Inflammatory macrophage (primary cell): ENCODE measurements at places on chromosomes 11 and 22.

- no peak for DNase-seq
These were observed 526.7 kb downstream of the NTM start for GRCh38 chr11:131896978-131897615.

DNA sequence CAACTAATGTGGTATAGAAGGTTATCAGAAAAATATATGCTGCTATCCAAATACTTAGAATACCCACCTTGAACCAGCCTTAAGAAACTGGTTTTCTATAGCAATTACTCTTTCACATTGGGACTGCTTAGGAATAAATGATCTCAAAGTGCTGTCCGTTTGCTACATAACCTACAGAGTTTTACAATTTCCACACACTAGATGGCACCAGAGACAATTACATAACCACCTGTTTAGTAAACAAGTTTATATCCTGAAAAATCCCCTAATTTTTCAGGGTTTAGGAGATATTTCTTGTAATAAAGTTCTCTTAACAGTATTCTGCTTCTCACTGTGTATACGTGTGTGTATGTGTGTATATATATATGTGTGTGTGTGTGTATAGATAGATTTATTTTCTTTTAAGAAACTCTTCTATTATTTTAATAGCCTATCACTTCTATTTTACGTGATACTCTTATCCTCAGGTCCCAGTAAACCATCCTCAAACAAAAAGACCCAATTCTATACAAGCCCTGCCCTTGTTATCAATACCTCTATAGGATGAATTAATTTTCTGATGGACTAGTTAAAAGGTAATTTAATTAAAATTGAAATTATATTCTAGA, 6.7 kb upstream of the OR5I1 start:
- peak; percentile 10 for DNase-seq

DNA sequence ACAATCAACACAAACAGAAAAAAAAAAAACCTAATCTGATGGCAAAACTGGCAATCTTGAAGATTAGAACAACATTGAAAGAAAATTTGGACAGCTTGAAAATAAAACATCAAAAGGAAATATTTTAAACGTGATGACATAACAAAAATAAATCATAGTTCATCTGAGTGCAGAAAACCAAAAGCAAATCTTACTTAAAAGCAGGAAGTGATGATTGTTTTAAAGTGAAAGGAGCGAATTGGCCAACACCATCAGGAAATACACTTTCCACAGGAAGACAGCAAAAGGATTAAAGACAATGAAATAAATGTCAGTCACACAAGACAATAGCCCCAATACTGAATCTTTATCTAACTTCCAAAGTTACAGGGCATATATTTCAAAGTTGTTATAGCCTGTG, 696.5 kb upstream of the CHORDC1 start:
- DNase-seq, result no peak

DNA sequence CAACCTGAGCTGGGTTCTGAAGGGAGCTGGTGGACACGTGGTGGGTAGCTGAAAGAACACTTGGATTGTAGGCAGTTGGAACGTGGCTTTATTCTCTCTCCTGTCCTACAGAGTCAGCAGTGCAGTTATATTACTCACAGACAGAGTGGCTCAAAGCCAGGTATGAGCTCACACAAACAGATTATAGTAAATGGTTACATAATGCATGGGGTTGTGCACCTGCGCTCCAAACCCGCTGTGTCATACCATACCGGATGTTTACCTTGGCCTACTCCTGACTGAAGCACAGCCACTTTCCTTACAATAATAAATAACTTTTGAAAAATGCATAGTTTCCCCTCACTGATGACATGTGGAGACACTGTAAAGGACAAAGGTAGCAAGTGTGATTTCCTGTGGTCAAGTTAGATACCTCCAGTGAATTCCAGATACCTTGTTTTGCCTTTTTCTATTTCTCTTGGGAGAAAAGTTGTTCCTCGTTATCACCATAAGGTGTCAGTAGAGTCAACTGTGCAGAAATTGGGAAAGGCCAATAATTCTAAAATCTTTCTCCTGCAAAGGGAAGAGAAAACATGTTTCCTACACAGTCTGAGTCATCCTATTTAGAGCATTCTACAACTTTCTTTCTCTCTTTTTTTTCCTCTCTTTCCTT, 13.5 kb downstream of the MS4A6A start:
- DNase-seq, result peak; percentile 44

DNA sequence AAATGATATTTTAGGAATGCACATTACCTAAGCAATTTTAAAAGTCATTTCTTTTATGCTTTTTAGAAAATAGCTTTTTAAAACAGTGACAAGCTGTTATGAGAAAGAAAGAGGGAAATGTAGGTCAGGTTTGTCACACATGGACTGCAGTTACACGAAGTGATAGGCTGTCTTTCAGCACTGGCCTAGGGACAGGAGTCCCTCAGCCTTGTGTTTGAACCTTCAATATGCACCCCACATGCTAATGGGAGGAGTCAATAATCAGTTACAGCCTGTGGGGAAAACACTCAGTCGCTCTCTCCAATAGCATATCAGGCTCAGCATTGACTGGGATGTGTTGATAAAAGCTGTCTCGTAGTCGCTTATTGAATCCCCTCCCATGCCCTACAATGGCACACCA, 45.8 kb downstream of the DNAJC24 start:
- DNase-seq, result no peak

GRCh38 chr11:112345706-112346105, 85.0 kb upstream of the PLET1 start:
- DNase-seq, result no peak

GRCh38 chr11:25939691-25940090, 392.2 kb upstream of the ANO3 start:
- DNase-seq, result no peak

GRCh38 chr22:33315954-33316353, 257.8 kb upstream of the SYN3 start:
- no peak for DNase-seq

DNA sequence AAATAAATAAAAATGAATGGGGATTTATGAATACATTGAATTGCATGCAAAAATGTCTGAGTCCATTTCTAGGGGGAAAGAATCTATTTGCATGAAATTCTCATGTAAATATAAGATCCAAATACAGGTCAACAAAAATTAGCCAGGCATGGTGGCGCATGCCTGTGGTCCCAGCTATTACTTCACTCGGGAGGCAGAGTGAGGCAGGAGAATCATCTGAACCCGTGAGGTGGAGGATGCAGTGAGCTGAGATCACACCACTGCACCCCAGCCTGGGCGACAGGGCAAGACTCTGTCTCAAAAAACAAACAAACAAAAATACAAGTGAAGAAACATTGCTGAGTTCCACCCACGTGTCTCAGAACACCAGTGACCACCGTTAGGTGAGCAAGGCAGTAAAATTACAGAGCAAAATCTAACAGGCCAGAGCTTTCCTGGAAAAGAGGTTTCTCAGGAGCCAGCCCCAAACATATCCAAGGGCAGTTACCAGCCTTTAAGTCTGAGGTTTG, 17.3 kb downstream of the PACSIN2 start:
- peak; percentile 52 for DNase-seq

DNA sequence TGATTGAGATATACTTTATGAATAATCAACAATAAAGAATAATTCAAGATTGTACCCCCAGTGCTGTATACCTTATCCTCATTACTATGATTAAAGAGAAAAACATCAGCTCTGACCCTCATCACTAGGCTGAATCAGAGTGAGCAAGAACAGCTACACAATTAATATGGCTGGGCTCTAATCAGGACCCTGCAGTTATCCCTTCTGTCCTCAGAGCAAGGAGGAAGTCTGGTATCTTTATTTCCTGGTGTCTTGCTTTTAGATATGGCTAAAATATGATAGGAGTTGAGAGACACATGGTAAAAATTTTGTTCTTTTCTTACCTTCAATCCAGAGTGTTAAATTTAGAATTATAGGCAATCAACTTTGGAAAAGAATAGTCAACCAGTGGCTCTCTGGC, 28.6 kb upstream of the GAB2 start:
- DNase-seq, result no peak

GRCh38 chr22:48692734-48693376, 1134.8 kb downstream of the BRD1 start:
- no peak for DNase-seq

- no peak for DNase-seq
These were observed 8.0 kb downstream of the FADS3 start for GRCh38 chr11:61883327-61883726.

GRCh38 chr11:72981080-72981479, 161.0 kb downstream of the FCHSD2 start:
- DNase-seq, result no peak

DNA sequence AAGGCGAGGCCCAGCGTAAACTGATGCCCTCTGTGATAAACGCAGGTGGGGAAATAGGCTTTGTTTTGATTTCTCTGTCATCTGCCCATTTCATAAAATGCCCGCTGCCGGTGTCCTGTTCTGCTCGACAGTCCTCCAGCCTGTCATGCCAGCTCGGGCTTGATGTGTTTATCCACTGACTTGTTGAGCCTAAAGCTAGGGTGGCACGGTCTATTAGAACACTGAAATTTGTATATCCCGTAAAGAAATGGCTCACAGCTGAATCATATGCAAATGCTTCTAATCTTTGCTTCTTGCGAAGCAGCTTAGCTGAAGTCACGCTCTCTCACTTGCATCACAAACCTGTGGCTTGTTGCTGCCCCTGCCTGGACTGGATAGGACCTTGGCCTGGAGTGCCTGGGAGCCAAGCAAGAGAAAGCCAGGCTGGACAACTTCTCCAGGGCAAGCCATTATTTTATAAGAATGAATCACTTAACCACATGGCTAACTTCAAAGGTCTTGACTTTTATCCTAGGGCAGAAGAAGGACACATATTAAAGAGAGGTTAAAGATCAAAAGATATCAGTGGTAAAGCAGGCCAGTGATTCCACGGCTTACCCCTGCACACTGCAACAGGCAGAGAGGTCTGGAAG, 33.1 kb downstream of the EHF start:
- peak; percentile 85 for DNase-seq

DNA sequence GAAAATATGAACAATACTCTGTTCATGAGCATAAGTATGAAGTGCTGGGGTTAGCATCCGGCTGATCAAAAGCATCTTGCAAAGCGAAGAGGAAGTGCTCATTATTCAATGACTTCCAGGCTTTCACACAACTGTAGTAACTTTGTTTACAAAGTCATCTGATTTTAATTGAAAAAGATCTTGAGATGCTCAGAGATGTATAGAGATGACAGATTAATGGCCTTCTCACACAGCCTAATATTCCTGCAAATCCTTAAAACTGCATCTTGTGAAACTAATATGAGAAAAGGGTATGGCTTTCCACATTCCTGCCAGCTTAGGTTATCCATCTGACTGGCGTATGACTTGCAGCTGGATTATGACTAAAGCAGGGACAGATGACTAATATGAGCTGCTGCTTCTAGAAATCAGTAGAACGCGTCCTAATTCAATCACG, 125.4 kb downstream of the CASP12 start:
- DNase-seq, result no peak

DNA sequence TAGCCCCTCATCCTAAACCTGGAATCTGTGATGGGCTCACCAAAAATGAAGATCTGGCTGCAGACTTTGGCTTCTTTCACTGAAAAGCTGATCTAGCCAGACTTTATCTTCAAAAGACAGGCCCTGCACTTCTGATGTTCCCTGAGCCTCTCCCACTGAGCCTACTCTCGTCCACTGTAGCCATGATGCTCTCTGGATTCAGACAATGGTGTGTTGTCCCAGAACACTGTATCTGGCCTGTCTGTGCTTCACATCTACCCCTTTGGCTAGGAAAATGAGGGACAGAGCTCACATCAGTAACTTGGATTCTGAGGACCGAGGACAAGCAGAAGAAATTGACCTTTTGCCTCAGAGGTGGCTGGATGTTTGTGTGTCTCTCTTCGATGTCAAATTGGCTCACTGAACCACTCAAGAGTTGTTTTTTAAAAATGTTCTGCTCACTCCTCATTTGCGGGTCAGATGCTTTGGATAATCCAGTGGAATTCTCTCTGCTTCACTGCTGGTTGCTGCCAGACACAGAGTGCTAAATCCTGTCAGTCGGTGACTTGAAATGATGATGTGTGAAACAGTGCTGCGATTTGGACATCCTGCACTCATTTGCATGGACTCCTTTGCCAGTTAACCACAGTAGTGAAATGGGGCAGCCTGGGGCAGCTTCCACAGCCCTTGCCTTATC, 67.5 kb downstream of the ARFGAP2 start:
- no peak for DNase-seq

DNA sequence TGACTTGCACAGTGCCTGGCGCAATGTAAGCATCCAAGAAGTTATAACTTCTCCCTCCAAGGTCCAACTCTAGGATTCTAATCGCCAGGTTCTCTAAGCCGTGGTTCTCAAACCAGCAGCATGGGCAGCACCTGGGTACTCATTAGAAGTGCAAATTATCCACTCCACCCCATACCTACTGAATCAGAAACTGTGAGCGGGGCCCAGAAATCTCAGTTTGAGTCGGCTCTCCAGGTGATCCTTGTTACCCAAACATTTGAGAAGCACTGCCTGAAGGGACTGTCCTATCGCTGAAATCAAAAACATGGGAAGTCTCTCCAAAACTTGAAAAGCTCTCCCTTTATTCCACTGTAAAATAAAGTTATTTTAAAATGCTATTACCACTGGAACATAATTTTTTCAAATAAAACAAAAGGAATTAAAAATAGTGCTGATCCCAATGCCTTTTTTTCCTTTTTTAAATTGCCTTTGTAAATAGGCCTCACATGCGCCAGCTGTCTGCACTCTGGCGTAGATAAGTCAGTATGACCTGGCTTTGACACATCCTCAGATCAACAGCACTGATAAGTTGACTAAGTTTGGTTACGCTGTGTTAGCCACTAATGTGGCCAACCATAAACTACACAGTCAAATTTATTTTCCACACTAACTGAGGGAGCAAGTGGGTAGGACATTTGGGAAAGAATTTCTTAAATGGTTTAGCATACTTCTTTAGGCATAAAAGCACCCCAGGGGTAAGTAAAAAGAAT, 8.4 kb upstream of the CTR9 start:
- DNase-seq, result no peak

GRCh38 chr11:76823481-76824028, 37.2 kb upstream of the ACER3 start:
- DNase-seq, result peak; percentile 83

GRCh38 chr11:103676413-103676812, 360.0 kb upstream of the DDI1 start:
- no peak for DNase-seq

GRCh38 chr22:36355362-36355761, 32.4 kb downstream of the MYH9 start:
- DNase-seq, result no peak

- DNase-seq, result no peak
These were observed 1.0 kb downstream of the CTR9 start for GRCh38 chr11:10752061-10752460.

GRCh38 chr11:77184136-77184860, 56.3 kb downstream of the MYO7A start:
- DNase-seq, result no peak

- peak; percentile 36 for DNase-seq
These were observed 40.8 kb downstream of the TBC1D22A start for GRCh38 chr22:46803031-46803880.

DNA sequence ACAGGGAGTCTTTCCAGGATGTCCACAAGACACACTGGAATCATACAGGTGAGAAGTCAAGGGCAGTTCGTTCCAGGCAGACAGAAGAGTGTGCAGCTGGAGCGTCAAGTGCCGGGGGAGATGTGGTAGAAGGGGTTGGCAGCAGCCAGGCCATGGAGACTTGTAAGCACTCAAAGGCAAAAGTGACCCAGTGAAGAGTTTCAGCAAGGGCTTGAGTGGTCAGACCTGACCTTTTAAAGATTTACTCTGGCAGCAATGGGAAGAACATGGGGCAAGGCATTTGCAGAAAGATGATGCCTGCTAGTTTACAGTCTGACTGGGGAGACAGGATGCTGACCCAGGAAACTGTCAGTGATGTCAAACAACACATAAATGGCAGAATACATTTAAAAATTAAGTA, 29.0 kb downstream of the P4HA3 start:
- no peak for DNase-seq
